ENCODE measurements at places on chromosomes 5 and 9. TPM values are rescaled to one million over a fixed set of nuclear protein-coding genes. Genes with fewer than 3 reads are reported as not detected.
A peak's percentile ranks its signal among the peaks of the same experiment; 100 is the strongest.

DNA sequence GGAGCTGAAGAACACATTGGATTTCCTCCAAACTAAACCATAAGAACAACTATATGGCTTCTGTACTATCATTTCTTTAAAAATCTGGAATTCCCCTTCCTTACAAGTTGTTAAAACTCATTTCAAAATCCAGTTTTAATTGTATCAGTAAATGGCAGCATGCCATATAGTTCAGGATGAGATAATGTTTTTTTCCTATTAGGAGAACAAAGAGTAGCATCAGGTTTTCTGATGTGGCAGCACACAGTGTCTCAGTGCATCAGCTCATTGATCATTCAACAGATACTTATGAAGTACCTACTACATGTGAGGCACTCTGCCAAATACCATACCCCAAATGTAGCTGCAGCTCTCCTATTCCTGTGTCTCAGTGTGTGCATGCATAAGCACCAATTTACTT, 161.1 kb downstream of the EPB41L4A start:
- DNase-seq = no peak

DNA sequence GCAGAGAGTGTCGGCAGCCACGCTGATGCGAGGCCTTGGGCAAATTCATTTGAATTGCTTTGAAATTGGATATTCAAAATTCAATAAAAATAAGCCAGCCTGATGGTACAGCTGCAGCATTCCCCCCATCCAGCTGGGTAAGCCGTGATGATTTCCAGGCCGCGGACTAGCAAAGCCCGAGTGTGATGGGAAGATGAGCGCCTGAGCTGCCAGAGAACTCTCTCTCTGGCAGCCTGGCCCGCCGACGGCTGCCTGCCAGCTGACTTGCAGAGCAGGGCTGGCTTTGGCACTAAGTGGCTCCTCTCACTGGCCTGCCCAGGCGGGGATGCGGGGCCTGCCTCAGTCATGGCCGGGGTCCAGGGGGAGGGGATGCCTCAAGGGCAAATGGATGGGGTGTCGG, 268.3 kb upstream of the WWC1 start:
- DNase-seq = no peak

- DNase-seq = no peak
These were observed 59.4 kb upstream of the IRX4 start for GRCh38 chr5:1942158-1942557.

- peak; percentile 25 for DNase-seq
These were observed 97.5 kb downstream of the SAXO1 start for GRCh38 chr9:18935541-18935940.

DNA sequence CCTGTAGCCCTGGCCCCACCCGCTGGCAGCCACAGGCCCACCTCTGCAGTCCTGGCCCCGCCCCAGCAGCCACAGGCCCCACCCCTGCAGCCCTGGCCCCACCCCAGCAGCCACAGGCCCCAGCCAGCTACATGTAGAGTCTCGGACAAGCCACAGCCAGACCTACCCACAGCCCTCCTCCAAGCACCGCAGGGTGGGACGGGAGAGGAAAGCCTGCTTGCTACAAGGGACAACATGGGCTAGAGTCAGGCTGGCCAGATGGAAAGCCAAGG, 49.5 kb upstream of the SARDH start:
- peak; percentile 10 for DNase-seq

DNA sequence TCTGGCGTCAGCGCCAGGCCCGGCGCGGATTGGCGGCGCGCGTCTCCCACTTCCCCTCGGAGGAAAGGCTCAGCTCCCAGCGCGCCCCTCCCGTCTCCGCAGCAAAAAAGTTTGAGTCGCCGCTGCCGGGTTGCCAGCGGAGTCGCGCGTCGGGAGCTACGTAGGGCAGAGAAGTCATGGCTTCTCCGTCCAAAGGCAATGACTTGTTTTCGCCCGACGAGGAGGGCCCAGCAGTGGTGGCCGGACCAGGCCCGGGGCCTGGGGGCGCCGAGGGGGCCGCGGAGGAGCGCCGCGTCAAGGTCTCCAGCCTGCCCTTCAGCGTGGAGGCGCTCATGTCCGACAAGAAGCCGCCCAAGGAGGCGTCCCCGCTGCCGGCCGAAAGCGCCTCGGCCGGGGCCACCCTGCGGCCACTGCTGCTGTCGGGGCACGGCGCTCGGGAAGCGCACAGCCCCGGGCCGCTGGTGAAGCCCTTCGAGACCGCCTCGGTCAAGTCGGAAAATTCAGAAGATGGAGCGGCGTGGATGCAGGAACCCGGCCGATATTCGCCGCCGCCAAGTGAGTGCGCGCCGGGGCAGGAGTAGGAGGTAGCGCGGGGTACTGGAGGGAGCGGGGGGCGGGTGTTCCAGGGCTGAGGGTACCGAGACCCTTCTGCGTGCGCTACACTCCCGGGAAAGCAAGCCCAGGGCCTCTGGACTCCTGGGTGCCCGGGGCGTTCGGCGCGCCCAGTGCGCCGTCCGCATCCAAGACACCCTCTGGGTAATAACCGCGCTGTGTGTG, at the start of gene MSX2:
Gene MSX2 (plus strand): TSS at position 99 of the 777 bp plus-strand sequence. CDS start 78 bp downstream, at position 177.
- peak; percentile 88 for DNase-seq

The SCGB3A2 gene
- not detected for total RNA-seq

- peak; percentile 77 for DNase-seq
These were observed 41.3 kb downstream of the VPS13A start for GRCh38 chr9:77218612-77219011.

GRCh38 chr5:130978475-130978874, 186.6 kb downstream of the HINT1 start:
- DNase-seq = peak; percentile 39

DNA sequence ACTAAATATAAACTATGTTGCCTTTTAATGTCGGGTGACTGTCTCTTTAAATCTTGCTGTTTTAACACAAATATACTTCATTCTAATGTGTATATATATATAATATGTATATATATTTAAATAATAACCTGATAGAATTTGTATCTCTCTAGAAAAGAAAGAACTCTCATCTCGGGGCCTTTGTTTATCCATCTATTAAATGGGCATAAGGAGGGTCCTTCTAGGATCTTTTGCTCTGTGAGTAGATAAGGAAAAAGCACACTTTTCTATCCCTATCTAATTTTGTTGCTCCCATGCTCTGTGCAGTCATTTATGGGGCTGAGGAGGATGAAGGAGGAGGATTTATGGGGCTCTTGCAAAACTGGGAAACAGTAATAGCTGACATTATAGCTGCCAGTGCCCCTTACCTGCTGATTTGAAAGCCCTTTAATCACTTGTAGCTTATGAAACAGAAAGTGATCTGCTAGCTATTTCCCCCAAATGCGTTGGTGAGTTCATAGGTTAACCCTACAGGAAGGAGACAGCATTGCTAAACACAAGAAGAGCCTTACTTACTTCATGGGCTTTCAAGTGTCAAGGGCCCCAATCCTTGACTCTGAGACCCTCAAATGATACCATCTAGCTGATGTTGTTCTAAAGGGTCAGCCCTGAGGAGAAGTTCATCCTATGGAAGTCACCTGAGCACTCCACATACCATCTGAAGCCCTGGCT, 5.8 kb upstream of the PPARGC1B start:
- DNase-seq = no peak

The CFAP157 gene
- under 0.01 TPM for total RNA-seq
